ENCODE measurements at places on chromosomes 5 and 9.

GRCh38 chr9:9961487-9961886 is 651.3 kb downstream of the PTPRD start:
- DNase-seq, result no peak

DNA sequence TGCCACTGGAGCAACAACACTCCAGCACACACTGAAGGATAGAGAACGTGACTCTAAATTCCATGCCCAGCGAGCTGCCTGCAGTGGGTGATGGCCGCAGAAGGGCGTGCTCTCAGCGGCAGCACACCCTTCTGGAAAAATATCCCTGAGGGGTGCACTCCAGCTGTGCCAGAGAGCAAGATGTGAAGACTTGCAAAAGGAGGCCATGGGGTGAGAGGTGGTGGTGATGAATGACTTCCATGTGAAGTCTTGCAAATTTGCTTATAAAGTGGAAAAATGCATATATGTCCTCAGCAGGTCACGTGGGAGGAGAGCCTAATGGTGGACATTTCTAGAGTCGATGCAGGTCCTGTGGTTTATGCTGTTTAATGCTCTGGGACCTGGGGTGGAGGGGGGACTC is 39.8 kb upstream of the COL5A1 start:
- DNase-seq, result no peak

- DNase-seq, result no peak
Measured at GRCh38 chr5:4636378-4636777, 503.8 kb upstream of the ADAMTS16 start.

GRCh38 chr5:5344051-5344571 is 78.4 kb upstream of the ICE1 start:
- DNase-seq, result no peak

DNA sequence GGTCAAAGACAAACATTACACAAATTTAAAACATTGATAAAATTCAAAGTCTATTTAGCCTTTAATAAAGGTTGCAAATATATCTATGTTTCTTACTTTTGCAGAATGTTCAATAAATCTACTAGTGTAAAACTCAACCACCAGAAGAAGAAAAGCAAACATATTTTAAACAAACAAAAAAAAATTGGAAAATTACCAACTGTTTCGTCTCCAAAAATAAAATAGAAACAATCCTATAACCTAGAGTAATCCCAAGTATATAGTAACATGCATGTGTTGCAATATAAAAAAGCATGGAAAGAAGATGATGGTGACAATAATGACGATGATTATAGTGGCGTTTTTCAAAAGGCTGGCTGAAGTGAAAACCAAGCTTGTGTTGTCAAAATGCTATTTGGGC is 86.0 kb upstream of the PAPPA start:
- no peak for DNase-seq

Data from activated CD8-positive, alpha-beta memory T cell treated with anti-CD3 and anti-CD28 coated beads for 1 hour (primary cell).